Activated T-helper 9 cell treated with anti-CD3 and anti-CD28 coated beads, Interleukin-2, amount 50 U/mL, for 16 hours (primary cell): ENCODE measurements at places on chromosomes 4 and X.

- no peak for DNase-seq
Measured at GRCh38 chrX:73615022-73615421, 52.0 kb downstream of the CHIC1 start.

- DNase-seq = peak; percentile 78
Measured at GRCh38 chr4:105474099-105474518, 247 bp upstream of the PPA2 start.

- DNase-seq = no peak
Measured at GRCh38 chrX:69096963-69097362, 68.3 kb downstream of the PJA1 start.

GRCh38 chr4:48804584-48805301, 24.7 kb upstream of the FRYL start:
- no peak for DNase-seq

- peak; percentile 12 for DNase-seq
Measured at GRCh38 chr4:878796-879728, 53.1 kb downstream of the GAK start.

GRCh38 chr4:113784497-113785250, 23.1 kb upstream of the CAMK2D start:
- no peak for DNase-seq

- no peak for DNase-seq
Measured at GRCh38 chrX:111519215-111519614, 7.8 kb downstream of the SERTM2 start.

DNA sequence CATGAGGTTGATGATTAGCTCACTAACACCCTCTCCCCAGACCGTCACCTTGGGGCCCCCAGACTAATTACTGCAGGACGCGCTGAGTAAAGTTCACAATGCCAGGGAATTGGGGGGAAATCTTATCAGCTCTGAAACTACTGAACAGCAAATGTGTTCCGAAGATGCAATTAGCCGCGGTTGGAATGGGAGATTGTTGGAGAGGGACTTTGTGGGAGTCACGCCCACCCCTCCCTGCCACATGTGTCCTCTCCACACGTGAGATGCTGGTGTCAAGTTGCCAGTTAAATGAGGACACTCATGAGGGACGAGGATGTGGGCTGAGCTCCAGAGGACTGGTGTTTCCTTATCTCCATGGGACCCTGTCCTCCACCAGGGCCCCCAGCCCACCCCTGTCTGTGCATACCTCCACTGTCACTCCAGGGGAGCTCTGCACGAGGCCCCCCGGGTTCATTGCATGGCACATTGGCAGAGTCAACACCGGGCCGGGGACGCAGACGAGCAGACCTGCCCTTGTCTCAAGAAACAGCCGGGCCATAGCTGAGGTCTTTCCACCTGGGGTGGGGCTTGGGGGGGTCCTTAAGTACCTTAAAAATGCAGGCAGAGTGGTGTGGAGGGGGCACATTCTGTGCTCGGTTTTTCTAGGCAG, 175.4 kb upstream of the PSAPL1 start:
- DNase-seq = no peak

GRCh38 chr4:41512136-41512535, 25.8 kb upstream of the LIMCH1 start:
- no peak for DNase-seq
